ENCODE measurements at places on chromosomes 3 and 15.

- DNase-seq: no peak
Observed at GRCh38 chr3:17372362-17373210, 369.8 kb downstream of the TBC1D5 start.

GRCh38 chr3:13009132-13009945 lies 63.9 kb downstream of the IQSEC1 start:
- no peak for DNase-seq

GRCh38 chr15:69298697-69299441 lies at the start of gene PAQR5:
PAQR5 (plus strand) TSS chr15:69298912; CDS start chr15:69360081, 61,169 bp downstream.
- DNase-seq: peak; percentile 78

GRCh38 chr15:99201408-99202175 lies 47.8 kb downstream of the TTC23 start:
- DNase-seq: no peak

GRCh38 chr15:74783072-74783807 lies 1.4 kb downstream of the CSK start:
- DNase-seq: no peak

DNA sequence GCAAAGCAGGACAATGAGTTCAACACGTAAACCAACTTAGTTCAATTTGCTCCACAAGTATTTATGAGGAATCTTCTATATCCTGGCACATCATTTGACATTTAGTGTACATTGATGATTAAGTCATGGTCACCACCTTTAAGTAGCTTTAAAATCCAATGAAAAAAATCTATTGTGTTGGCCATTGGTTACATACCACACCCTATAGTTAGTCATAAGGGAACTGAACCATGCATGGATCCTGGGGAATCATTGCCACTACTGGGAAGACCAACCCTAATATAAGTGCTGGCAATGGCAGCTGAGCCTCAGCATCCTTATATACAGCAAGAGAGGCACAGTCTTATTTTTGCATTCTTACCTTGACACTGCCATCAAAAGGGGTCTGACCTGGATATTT lies 502.5 kb downstream of the MECOM start:
- no peak for DNase-seq

GRCh38 chr3:133367956-133368355 lies 31.9 kb upstream of the BFSP2 start:
- DNase-seq: no peak

DNA sequence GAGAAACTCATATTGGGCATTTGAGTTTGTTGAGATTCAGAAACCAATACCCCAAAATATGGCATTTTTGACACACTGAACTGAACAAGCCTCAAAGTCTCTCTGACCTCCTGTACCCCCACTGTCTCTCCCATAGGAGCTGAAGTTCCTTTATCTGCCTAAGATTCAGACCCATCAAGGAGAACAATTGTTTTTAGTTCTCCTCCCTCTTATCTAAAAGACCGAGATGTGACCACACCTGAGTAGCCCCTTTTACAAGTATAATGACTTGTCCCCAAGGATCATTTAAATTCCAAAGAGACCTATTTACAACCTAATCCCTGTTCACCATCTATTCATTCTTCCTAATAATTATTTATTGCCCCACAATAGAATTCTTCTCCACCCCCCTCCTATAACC lies 122.1 kb upstream of the PLAAT1 start:
- no peak for DNase-seq

Data from 8988T (cell line).